ENCODE measurements at places on chromosomes 7 and 10. TPM values are rescaled to one million over a fixed set of nuclear protein-coding genes. Genes with fewer than 3 reads are reported as not detected.

The CRYGN gene
- total RNA-seq: 0.13 TPM

The TLX1 gene
- not detected for total RNA-seq

The TEX47 gene
- total RNA-seq: not detected

The MYL7 gene
- total RNA-seq: not detected

The CYP2C18 gene
- not detected for total RNA-seq

The MKX gene
- total RNA-seq: not detected

The PTPRN2 gene
- 0.56 TPM for total RNA-seq

The NPTX2 gene
- 9.9 TPM for total RNA-seq

The PTPN12 gene
- 29.9 TPM for total RNA-seq

The CXCL12 gene
- total RNA-seq: 1,285 TPM

The PDLIM1 gene
- 53.8 TPM for total RNA-seq

The DUSP5 gene
- 29.3 TPM for total RNA-seq

The CTNNA3 gene
- total RNA-seq: 0.13 TPM

The TNS3 gene
- total RNA-seq: 43.8 TPM

The TMEM270 gene
- total RNA-seq: not detected

The NKX1-2 gene
- not detected for total RNA-seq

The PLAU gene
- total RNA-seq: 37.4 TPM

The TBXAS1 gene
- 0.92 TPM for total RNA-seq

The ADAM12 gene
- total RNA-seq: 13.7 TPM

The THSD7A gene
- total RNA-seq: 1.1 TPM

The TRIM50 gene
- total RNA-seq: not detected

The CASTOR2 gene
- 8.1 TPM for total RNA-seq

The MMD2 gene
- not detected for total RNA-seq

The STOX1 gene
- 0.06 TPM for total RNA-seq

The MRC1 gene
- total RNA-seq: 0.37 TPM

The AEBP1 gene
- total RNA-seq: 228 TPM

The TMEM236 gene
- 0.06 TPM for total RNA-seq

The MAT1A gene
- total RNA-seq: not detected

The HOXA7 gene
- not detected for total RNA-seq

The PNLIPRP2 gene
- total RNA-seq: not detected

The TMEM196 gene
- not detected for total RNA-seq

The STAMBPL1 gene
- 64.6 TPM for total RNA-seq

The CPED1 gene
- 94.2 TPM for total RNA-seq

The MARCHF5 gene
- 9.6 TPM for total RNA-seq

The IGFBP1 gene
- 0.37 TPM for total RNA-seq

The LLCFC1 gene
- not detected for total RNA-seq

The DBF4 gene
- total RNA-seq: 10.3 TPM

The SPDYE5 gene
- not detected for total RNA-seq

The TUBB8 gene
- not detected for total RNA-seq

The CFAP69 gene
- 6.1 TPM for total RNA-seq

The LIPF gene
- total RNA-seq: not detected

The CH25H gene
- total RNA-seq: 0.40 TPM

The PLCE1 gene
- total RNA-seq: 1.1 TPM

The MGAM2 gene
- total RNA-seq: not detected

The NOS3 gene
- 3.7 TPM for total RNA-seq
